ENCODE measurements at places on chromosomes 6 and 20.
A peak's percentile ranks its signal among the peaks of the same experiment; 100 is the strongest.

DNA sequence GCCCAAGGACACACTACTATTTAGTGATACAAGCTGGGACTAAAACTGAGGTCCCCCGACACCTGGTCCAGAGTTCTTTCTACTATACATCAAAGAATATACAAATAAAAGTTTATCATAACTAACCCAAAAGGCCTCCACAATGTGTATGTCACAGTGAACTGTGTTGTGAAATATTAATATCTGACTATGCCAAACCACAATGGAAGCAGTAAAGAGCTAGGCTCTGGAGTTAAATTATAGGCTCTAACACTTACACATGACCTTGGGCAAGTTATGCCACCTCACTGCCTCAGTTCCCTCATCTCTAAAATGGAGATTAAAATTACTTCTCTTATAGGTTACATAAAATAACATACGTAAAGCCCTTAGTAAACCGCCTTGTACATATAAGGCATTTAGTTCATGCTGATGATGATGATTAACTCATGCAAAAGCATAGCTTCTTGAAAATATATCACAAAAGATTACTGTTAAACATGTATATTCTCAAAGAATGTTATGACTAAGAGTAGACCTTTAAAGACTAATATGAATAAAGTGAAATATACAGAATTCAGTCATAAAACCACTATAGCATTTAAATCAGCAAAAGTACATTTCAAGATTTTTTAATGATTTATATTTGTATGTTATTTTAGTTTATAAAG, 5.7 kb downstream of the SUPT3H start:
- DNase-seq: no peak

DNA sequence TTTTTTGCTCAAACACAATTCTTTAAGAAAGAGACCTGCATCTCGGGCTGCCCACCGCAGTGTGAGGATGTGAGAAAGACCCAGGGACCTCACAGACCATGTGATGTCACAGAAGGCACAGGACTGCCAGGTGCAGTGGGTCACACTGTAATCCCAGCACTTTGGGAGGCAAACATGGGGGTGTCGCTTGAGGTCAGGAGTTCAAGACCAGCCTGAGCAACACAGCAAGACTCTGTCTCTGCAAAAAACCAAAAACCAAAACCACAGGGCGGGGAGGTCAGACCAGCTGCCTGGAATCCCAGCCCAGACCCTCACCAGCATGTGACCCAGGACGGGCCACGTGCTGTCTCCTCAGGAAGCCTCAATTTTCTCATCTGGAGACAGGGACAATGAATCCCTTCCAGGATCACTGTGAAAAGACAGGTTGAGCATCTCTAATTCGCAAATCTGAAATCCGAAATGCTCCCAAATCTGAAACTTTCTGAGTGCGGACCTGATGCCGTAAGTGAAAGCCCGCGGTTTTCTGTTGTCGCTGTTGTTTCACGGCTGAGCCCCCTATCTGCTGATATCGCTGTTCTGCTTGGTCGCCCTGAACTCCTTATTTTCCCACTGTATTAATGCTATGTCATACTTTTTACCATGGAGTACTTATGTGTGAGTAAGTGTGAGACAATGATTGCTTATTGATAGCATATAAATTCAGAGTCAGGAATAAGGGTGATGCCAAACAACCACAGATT, 159.5 kb upstream of the PTPN1 start:
- DNase-seq: no peak

DNA sequence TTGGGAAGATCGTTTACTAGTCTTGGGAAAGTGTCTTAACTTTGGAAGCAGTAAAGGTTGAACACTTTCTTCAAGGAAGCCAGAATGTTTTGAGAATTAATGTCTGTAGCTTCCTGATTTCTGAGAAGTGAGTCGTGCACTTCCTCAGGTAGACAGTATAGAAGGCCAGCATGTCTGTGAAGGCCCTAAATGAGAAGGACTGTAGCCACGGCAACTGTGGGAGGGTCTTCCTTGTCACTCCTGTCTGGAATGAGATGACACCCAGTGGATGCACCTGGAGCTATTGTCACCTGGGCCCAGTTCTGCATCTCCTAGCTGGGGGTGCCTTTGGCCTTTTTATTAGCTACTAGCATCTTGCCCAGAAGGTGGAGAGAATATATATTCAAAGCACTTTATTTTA, 8.8 kb downstream of the STX16 start:
- DNase-seq: peak; percentile 56

GRCh38 chr6:151807513-151808370, at the start of gene ESR1:
Gene ESR1 (plus strand): TSS chr6:151807682. CDS start chr6:151807913, 231 bp downstream.
- DNase-seq: no peak

- no peak for DNase-seq
Observed at GRCh38 chr6:4356899-4357659, 221.7 kb upstream of the ECI2 start.

DNA sequence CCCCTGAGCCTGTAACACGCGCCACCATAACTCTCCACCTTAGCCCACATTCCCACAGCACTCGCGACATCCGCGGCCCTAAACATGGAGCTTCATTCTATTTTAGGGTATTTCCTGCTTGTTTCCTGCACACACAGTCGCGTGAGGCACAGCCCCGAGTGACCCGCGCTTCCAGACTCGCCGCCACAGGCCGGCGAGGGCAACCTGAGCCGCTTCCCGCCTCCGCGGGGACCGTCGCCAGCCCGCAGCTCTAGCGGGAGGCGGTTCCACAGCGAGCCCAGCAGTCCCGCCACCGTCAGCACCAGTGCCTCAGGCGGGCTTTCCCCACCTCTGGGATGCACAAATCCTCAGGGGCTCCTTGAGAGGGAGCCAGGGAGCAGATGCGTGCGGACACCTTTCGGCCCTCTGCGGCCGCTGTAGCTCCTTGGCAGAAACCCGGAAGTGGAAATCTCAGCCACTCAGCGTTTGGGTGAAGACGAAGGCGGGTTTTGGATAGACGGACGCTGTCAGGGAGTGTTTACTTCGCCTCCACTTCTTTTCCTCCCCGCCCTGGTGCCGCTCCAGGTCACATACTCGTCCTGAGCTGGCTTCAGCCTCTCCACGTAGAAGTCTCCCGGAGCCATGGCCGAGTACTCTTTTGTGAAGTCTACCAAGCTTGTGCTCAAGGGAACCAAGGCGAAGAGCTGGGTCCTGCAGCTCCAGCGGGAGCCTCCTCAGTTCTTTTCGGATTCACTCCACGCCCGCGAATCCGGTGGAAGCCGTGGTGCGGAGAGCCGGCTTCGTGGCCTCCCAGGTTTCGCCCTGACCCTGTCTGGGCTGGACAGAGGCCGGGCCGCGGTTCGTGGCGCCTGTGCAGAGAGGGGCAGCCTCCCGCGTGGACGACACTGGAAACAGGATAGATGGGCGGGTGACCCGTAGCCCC, 2177.4 kb upstream of the DEFB115 start:
- no peak for DNase-seq

DNA sequence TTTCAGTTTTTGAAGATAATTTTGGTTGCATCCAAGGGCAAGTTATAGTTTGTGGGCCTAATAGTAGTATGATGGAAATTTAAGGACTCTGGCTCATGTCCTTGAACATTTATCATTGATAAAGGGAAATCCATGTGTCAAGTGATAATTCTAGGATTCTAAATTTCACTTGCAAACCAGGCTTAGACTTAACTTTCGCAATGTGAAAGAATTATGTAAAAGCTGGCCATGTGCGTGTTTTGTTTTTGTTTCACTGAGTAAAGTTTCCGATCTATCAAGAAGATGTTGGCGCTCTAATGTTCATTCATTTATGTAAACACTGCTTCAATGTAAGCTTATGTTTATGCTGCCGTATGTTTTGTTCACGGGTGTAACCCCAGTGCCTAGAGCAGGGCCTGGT, 302.0 kb downstream of the SOX4 start:
- DNase-seq: no peak

DNA sequence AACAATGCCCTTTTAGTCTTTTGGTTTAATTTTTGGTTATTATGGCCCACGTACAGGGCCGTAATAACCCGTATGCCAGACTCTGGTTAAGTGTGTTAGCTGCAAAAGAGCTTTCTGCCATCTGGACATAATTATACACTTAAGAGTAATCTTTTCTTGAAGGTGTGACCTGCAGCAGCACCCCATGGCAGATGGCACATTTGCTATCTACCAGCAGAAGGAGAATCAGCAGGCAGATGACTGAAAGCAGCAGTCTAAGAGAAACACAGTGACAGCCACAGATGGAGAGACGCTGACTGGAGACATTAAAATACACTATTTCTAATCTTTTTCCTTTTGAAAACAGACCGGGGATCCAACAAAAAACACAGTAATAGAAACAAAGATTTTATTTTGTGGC, 18.7 kb downstream of the ASF1A start:
- no peak for DNase-seq

All from CD4-positive, alpha-beta T cell treated with Interleukin-15 for 1 hour (primary cell).